ENCODE measurements at places on chromosomes 2 and 18. TPM values are rescaled to one million over a fixed set of nuclear protein-coding genes. Genes with fewer than 3 reads are reported as not detected.

DNA sequence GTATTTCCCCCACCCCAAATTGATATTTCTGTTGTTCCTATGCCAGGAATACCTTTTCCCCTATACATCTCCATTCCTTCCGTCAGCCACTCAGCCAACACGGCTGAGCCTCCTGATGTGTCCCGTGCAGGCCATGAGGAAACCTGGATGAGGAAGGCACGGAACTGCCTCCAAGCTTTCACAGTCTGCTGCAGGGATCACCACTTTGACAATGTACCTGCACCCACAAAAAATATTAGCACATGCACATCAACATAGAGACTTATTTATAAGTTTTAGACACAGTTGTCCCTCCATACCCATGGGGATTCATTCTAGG lies 101.4 kb upstream of the PPP1CB start:
- no peak for DNase-seq

DNA sequence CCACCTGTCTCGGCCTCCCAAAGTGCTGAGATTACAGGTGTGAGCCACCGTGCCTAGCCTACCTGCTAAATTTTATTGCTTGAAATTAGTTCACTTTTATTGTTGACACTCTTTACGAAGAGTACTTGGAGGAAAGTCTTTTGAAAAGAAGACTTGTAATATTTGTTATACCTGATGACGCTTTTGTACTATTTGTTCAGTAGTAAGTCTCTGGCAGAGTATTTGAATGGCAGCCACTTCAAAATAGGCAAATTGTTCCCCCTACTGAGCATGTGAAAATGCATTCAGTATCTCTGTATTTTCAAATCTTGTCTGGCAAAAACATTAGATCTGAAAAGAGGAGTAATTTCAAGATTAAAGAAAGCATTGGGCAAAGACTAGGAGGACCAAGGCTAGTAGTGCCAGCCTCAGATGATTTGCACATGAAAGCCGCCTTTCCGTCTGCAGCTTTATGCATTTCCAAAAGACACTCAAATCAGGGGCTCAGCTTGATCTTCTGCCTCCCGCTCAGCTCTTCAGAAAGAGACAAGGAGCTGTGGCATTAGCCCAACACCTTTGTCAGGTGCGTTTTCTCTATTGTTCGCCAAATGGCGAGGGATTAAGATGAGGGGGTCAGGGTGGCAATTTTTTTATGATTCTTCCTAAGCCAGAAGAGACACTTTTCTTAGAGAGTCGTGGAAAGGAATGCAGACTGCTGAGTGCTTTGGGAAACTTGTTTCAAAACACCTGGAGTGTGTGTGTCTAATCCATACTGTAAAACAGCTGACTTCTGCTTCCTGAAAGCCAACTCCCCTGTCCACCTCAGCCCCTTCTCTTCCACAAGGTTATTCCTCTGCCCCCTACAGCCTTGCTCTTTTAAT lies 18.8 kb upstream of the FOXI3 start:
- no peak for DNase-seq

DNA sequence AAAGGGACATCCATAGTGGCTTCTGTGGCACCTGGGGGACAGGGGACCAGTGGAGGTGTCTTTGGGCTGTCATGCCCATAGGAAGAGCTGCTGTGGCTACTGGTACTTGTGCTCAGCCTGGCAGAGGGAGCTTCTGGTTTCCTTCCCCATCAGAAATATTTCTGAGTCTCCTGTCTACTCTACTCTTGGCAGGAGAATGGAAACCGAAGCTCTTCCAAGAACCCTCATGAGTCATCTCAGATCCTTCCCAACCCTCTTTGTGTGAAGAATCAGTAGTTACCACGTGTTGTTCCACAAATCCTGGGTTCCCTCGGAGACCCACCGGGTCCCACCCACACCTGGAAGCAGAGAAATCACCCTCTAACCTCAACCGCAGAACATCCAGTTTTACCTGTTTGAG lies 234.9 kb downstream of the FHOD3 start:
- DNase-seq = no peak

DNA sequence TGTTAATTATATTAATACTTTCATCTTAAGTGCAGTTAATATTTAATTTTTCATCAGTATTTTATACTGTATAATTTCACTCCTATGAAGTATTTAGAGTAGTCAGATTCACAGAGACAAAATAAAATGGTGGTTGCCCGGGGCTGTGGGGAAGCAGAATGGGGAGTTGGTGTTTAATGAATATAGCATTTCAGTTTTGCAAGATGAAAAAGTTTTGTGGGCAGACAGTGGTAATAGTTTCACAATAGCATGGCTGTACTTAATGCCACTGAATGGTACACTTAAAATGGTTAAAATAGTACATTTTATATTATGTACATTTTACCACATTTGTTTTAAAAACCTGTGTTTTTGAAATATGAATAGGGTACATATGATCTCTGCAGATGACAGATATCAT lies 31.2 kb downstream of the CFAP221 start:
- DNase-seq = no peak

CNGA3 gene
- not detected for total RNA-seq

TTC31 gene
- total RNA-seq = 12.2 TPM

IFIH1 gene
- 6.0 TPM for total RNA-seq

SPP2 gene
- not detected for total RNA-seq

PSTPIP2 gene
- 2.0 TPM for total RNA-seq

OR6B2 gene
- not detected for total RNA-seq

C2orf15 gene
- not detected for total RNA-seq

All from Right ventricle myocardium inferior (tissue), 1 donor.